ENCODE measurements at places on chromosomes 11 and 22.
A peak's percentile ranks its signal among the peaks of the same experiment; 100 is the strongest.

DNA sequence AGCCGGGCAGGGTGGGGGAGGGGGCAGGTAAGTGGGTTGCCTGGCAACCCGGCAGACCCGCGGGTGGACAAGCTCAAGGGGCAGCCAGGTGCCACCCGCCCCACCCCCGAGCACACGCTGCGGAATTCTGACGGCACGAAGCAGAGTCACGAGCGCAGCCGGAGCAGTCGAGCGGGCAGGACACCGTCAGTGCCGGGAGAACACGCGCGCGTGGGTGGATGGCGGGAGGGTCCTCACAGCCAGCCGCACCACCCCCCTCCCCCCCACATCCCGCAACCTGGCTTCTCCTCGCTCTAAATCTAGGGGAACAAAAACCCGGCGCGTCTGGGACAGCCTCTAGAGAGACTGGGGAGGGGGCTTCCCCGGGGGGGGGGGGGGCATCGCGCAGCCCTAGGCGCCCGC is 133.1 kb upstream of the HSD17B12 start:
- H3K27ac ChIP-seq, result no peak overlapping the region
- no peaks in the 10 kb centered on the region for H3K4me1 ChIP-seq
- DNase-seq, result no peak

DNA sequence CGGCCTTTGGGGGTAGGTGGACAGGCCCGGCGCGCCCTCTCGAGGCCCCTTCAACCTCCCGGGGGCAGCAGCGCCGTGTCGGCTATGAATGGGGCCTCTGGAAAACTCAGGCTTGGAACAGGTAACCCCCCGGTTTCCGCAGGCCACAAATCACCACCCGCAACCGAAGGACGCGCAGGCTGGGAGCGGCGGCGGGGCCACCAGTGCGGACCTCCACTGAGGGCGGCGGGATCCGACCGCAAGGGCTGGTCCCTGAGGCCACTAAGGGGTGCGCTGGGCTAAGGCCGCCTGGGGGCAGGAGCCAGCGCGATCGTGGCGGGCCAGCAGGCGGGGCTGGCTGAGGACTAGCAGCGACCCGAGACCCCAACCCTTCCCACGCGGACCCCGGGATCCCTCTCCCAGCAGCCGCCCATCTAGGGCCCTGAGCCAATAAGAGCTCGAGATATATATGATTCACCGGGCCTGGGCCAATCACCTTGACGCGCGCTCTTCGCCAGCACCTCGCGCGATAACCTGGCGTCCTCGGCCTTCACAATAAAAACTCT is 609 bp upstream of the ATF4 start:
- DNase-seq, result no peak
- H3K27ac ChIP-seq, result peak overlapping the region; percentile 98
- no peaks in the 10 kb centered on the region for H3K27me3 ChIP-seq

- H3K36me3 ChIP-seq, result no peaks in the 10 kb centered on the region
- no peak for DNase-seq
- H3K27ac ChIP-seq, result no peak overlapping the region
- H3K27me3 ChIP-seq, result peaks cover 8% of the 10 kb centered on the region
- H3K4me1 ChIP-seq, result peaks cover 6% of the 10 kb centered on the region
Measured at GRCh38 chr22:37362621-37363020, 64.7 kb downstream of the ELFN2 start.

DNA sequence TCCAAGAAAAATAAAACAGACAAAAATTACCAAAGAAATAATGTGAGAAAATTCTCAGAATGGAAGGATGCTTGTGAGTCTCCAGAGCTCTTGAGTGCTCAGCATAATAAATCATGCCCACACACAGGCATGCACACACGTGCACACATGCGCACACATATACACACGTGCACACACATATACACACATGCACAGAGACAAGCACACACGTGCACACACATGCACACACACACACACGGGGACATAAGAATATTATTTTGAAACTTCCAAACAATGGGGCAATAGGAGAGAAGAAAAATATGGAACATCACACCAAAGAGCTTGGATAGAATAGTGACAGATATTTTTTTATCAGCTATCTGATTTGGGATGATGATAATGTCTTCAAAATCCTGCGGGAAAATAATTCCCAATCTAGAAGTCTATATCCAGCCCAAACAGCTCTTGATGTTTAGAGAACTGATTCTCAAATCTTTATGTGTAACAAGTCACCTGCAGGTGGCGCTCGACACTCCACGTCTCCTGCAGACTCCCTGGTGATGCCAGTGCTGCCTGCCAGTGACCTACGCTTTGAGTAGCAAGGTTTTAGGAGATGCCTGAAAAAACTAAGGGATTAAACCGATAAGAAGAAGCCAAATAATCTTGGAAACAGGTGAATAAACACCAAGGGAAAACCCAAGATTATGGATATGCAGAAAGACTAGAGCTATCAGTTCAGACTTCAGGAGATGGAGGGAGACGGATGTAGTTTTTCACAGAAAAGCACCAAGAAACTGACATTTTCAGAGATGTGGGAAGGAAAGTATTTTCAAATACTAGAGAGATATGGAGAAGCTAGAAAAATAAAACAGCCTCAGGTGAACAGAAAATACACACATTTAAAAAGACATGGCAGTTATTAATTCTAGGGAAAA is 743.6 kb downstream of the ETS1 start:
- no peak overlapping the region for H3K27ac ChIP-seq
- no peaks in the 10 kb centered on the region for H3K36me3 ChIP-seq
- no peaks in the 10 kb centered on the region for H3K4me1 ChIP-seq

DNA sequence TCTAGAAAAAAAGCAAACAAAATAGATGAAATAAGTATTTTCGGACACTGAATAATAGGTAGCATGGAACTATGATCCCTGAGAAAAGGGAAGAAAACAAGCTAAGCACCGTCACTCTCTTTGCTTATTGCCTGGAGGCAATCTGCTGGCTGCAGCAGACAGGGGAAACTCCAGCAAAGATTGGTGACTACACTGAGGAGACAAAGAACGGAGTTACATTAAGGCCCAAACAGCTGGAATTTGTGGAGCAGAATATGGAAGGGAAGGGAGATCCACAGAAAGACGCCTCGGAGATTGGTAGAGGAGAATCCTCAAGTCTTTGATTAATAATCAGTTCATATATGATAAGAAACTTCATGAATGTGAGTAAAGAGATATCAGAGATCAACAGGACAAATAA is 150.2 kb downstream of the TYR start:
- H3K36me3 ChIP-seq, result no peaks in the 10 kb centered on the region
- no peaks in the 10 kb centered on the region for H3K27me3 ChIP-seq
- DNase-seq, result no peak
- H3K4me3 ChIP-seq, result no peak overlapping the region
- no peak overlapping the region for H3K27ac ChIP-seq

DNA sequence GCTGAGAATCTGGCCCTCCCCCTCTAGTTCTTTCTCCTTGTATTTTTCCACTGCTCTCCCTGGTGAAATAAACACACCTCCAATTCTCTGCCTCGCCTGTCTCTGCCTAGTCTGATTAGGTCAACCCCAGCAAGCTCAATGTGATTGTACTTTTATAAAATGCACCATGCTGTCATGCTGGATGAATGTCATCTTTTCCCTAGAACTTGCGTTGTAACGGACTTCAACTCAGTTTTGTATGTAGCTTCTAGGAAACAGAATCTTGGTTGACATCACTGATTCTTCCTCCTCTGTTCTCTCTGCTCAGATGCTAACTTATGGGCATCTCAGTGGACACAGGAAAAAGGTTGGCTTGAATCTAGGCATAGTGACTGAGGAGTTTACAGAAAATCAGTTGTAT is 261.9 kb upstream of the ISX start:
- H3K27ac ChIP-seq, result no peak overlapping the region
- H3K4me1 ChIP-seq, result no peaks in the 10 kb centered on the region
- H3K27me3 ChIP-seq, result peaks cover 24% of the 10 kb centered on the region
- H3K4me3 ChIP-seq, result no peak overlapping the region

DNA sequence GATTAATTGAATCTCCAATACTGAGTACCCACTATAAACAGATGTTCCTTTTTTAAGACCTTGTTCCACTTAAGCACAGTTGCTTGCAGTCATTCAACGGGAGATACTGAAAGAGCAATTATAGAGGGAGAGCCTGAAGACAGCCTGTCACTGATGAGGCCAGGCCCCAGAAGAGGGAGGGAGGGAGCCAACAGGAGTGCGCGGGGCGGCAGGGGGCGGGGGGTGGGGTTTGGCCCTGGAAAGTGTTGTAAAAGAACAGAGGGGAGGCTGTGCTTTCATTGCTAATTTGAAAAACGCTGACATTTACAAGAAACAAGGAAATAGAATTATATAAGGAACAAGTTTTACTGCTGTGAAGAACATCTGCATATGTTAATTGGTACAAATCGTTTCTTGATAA is 53.1 kb downstream of the MAP6 start:
- no peaks in the 10 kb centered on the region for H3K4me1 ChIP-seq
- H3K27me3 ChIP-seq, result no peaks in the 10 kb centered on the region
- no peak overlapping the region for H3K4me3 ChIP-seq
- no peak overlapping the region for H3K27ac ChIP-seq
- no peak for DNase-seq
- H3K36me3 ChIP-seq, result no peaks in the 10 kb centered on the region

DNA sequence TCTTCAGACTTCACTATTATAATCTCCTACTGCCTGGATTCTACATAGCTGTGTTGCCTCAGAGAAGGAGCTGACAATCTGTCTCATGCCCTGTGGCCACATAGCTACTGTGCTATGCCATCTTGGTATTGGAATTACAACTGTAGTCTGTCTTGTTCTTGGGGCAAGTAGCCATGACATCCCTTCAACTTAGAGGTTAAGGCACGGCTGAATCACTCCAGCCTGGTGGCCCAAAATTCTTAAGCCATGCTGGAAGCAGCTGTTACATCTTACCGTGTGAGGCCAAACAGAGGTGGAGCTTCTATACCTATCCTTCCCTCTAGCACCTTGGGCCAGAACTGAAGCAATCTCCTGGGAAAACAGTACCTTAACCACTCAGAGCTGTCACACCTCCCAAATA is 14.8 kb downstream of the CARD18 start:
- H3K4me1 ChIP-seq, result no peaks in the 10 kb centered on the region
- no peaks in the 10 kb centered on the region for H3K27me3 ChIP-seq
- no peaks in the 10 kb centered on the region for H3K36me3 ChIP-seq
- no peak overlapping the region for H3K4me3 ChIP-seq
- no peak for DNase-seq

GRCh38 chr11:120268686-120269085 is 28.7 kb downstream of the POU2F3 start:
- H3K27ac ChIP-seq, result no peak overlapping the region
- H3K27me3 ChIP-seq, result peaks cover 74% of the 10 kb centered on the region
- H3K4me1 ChIP-seq, result no peaks in the 10 kb centered on the region
- no peak for DNase-seq
- peaks cover 4% of the 10 kb centered on the region for H3K36me3 ChIP-seq

- no peaks in the 10 kb centered on the region for H3K36me3 ChIP-seq
- DNase-seq, result no peak
- H3K27me3 ChIP-seq, result peaks cover 15% of the 10 kb centered on the region
- H3K4me3 ChIP-seq, result no peak overlapping the region
- H3K27ac ChIP-seq, result no peak overlapping the region
- H3K4me1 ChIP-seq, result no peaks in the 10 kb centered on the region
Measured at GRCh38 chr11:32497951-32498350, 62.6 kb upstream of the WT1 start.

GRCh38 chr11:68215087-68215445 is 2.0 kb upstream of the KMT5B start:
- DNase-seq, result no peak
- H3K36me3 ChIP-seq, result peaks cover 31% of the 10 kb centered on the region
- H3K27me3 ChIP-seq, result peaks cover 13% of the 10 kb centered on the region
- H3K4me1 ChIP-seq, result peaks cover 37% of the 10 kb centered on the region

GRCh38 chr11:60786811-60787567 is 1.9 kb downstream of the MS4A10 start:
- no peak for DNase-seq
- H3K27me3 ChIP-seq, result no peaks in the 10 kb centered on the region
- no peak overlapping the region for H3K27ac ChIP-seq
- no peak overlapping the region for H3K4me3 ChIP-seq
- H3K4me1 ChIP-seq, result no peaks in the 10 kb centered on the region
- no peaks in the 10 kb centered on the region for H3K36me3 ChIP-seq

GRCh38 chr11:134837166-134837886 is 425.3 kb upstream of the B3GAT1 start:
- H3K4me3 ChIP-seq, result no peak overlapping the region
- H3K27me3 ChIP-seq, result peaks cover 68% of the 10 kb centered on the region
- H3K27ac ChIP-seq, result no peak overlapping the region
- no peaks in the 10 kb centered on the region for H3K4me1 ChIP-seq
- no peaks in the 10 kb centered on the region for H3K36me3 ChIP-seq
- no peak for DNase-seq

DNA sequence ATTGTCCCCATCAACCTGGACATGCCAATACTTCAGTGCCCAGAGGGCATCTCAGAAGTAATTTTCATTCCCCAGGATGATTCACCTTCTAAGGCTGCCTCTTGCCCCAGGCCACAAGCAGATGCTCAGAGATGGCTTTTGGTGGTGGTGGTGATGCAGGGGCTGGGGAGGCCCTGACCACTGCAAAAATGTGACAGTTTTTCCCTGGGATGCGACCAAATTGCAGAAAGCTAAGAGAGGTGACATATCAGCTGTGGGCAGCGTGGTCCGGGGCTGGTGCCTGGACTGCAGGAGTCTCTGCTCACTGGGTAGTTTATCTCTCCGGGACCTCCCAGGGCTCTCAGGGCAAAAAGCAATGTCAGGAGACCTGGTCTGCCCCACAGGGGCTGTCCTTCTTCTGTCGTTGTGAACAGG is 39.7 kb upstream of the ACCSL start:
- no peak for DNase-seq
- peaks cover 34% of the 10 kb centered on the region for H3K27me3 ChIP-seq
- H3K27ac ChIP-seq, result no peak overlapping the region
- H3K4me1 ChIP-seq, result no peaks in the 10 kb centered on the region
- H3K4me3 ChIP-seq, result no peak overlapping the region

GRCh38 chr11:128828350-128828749 is 38.7 kb downstream of the KCNJ1 start:
- DNase-seq, result no peak
- no peak overlapping the region for H3K27ac ChIP-seq
- no peak overlapping the region for H3K4me3 ChIP-seq
- peaks cover 20% of the 10 kb centered on the region for H3K4me1 ChIP-seq
- H3K36me3 ChIP-seq, result peaks cover 6% of the 10 kb centered on the region
- H3K27me3 ChIP-seq, result no peaks in the 10 kb centered on the region

DNA sequence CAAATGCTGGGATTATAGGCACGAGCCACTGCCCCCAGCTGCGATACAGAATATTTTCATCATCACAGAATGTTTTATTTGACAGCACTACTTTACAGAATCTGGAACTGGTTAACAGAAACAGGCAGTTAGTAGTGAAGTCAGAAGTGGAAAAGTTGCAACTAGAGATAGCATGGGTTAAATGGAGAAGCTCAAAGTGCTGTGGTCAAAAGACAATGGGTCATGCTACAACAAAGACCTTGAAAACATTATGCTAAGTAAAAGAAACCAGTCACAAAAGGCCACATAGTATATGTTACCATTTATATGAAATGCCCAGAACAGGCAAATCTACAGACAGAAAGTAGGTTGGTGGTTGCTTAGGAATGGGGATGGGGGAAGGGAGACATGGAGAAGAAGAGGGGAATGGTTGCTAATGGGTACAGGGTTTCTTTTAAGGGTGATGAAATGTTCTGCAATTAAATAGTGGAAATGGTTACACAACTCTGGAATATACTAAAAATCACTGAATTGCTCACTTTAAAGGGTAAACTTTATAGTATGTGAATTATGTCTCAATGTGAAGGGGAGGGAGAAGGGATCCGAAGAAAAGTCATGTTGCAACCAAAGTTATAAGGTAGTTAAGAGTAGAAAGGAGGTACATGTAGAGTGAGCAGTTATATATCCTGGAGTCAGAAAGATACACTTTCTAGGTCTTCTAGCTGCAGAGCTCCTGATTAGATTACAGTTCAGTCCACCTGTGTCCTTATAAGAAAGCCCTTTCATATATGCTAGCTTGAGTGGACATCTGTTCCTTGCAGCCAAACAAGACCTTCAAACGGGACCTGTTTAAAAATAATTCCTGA is 46.3 kb upstream of the RAPSN start:
- DNase-seq, result no peak
- H3K4me3 ChIP-seq, result no peak overlapping the region
- H3K27ac ChIP-seq, result no peak overlapping the region
- peaks cover 33% of the 10 kb centered on the region for H3K4me1 ChIP-seq
- peaks cover 12% of the 10 kb centered on the region for H3K36me3 ChIP-seq

Measured in central memory CD8-positive, alpha-beta T cell (primary cell).